ENCODE measurements at places on chromosomes 1 and 21. TPM values are rescaled to one million over a fixed set of nuclear protein-coding genes. Genes with fewer than 3 reads are reported as not detected.

Gene SNAPIN
- 53.0 TPM for total RNA-seq

Gene RGS7
- 0.13 TPM for total RNA-seq

Gene SELE
- total RNA-seq: 1.6 TPM

Gene RPTN
- total RNA-seq: not detected

Gene MR1
- 6.3 TPM for total RNA-seq

Gene KRTAP19-3
- not detected for total RNA-seq

DNA sequence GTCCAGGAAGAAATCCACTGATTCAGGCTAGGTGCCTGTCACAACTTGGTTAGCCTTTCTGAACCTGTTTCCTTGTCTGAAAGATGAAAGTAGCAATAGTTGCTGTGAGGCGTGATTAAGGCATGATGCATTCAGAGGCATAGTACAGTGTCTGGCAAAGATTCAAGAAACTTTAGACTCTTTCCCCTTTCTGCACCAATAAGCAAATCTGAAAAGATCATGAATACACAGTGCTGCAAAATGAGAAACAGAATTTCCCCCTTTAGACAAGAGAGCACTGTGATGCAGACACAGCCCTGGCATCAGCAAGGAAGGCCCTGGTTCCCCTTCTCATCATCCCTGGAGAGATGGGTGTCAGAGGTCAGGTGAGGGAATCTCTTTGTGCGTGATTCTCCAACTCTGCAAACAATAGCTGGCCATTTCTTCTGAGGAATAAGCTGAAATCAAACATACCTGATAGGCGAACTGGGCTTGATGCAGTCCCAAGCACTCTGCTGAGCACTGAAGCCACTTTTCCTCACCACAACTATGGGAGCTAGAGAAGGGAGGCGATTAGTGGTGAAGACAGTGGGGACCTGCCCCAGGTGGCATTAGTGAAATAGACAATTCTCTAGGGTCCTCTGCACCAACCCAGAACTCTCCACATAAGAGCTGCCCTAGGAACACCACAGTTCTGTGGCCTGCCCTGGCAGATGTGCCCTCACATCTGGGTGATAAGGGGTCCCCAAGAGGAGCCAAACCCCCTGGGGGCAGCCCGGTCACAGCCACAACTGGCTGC lies 41.7 kb downstream of the ITPKB start:
- H3K27me3 ChIP-seq: no peaks in the 10 kb centered on the region
- no peak overlapping the region for H3K4me3 ChIP-seq
- peak; percentile 88 for DNase-seq
- H3K27ac ChIP-seq: peak overlapping the region; percentile 37
- peaks cover 7% of the 10 kb centered on the region for H3K36me3 ChIP-seq

DNA sequence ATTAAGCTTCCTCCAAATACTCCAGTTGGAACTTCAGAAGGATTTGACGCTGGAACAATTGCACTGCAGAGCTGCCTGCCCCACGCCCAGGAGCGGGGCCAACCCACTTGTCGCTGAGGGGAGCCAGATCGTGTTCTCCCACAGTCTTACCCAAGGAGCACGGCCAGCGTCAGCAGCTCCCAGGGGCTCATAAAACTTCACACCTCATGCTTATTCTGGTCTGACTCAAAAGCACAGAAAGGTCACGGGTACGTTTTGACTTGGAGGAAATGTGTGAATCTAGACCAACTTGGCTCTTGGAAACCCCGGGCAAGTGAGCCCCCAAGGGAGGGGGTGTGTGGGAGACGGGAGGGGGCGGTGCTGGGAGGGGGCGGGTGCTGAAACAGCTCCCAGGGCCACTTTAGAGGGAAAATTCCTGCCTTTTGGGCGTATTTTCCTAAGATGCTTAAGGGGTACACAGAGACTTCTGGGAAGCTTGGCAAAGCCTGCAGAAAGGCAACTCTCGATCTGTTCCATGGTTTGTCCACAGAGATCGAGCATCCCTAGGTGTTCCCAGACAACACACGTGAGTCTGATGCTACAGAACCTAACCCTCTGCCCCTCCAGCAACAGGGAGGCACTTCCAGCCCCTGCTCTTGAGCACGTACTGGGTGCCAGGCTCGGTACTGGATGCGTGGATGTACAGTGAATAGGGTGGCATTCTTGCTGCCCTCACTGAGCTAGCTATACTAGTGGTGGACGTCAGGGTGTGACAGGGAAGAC lies 98.9 kb downstream of the DHRS3 start:
- no peaks in the 10 kb centered on the region for H3K27me3 ChIP-seq
- H3K36me3 ChIP-seq: no peaks in the 10 kb centered on the region
- peaks cover 15% of the 10 kb centered on the region for H3K4me1 ChIP-seq
- H3K4me3 ChIP-seq: no peak overlapping the region
- peak; percentile 71 for DNase-seq

DNA sequence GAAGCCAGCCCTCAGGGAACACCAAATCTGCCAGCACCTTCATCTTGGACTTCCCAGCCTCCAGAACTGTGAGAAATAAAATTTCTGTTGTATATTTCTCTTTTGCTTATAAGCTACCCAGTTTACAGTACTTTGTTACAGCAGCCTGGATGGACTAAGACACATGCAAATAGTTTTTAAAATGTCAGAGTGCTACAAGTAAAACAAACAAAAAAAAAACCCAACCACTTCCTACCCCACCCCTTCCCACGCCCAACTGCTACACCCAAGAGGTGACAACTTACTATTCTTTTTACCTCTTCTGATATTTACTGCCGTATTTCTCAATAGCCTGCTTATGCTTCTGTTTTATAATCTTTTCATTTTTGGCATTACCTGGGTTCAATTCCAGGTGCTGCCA lies 8.6 kb upstream of the SPSB1 start:
- peaks cover 11% of the 10 kb centered on the region for H3K27me3 ChIP-seq
- no peak overlapping the region for H3K27ac ChIP-seq
- H3K4me3 ChIP-seq: no peak overlapping the region

DNA sequence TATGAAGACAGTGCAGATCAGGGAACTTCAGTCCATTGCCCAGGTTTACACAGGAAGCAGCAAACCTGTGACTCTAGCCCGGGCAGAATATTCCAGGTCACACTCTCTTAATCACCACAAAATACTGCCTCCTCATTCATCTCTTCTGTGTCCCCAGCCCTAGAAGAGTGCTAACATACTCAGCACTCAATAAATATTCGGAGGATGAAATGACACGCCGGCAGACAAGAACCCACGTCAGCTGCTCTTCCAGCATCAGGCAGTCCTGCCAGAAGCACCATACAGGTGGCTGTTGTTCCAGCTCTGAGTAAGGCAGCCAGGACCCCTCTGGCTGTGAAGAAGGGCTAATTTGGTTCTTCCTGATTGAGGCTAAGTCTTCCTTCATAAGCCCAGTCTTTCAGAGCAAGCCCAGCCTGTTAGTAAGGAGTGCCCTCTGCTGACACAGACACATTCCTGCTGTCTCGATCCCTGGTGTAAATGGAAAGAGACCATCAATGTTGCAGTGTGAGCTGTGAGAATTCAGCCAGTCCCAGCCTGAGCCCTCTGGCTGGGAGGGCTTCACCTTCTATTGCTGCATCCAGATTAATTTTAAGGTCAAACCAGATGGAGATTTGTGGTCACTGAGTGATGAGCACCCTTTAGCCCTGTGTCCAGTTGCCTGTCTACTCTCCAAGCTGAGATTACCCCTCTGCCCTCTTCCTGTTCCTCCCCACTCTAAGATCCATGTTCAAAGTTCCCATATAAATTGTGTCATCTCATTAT lies 45.0 kb upstream of the KIRREL1 start:
- no peak overlapping the region for H3K27ac ChIP-seq
- H3K4me3 ChIP-seq: no peak overlapping the region
- H3K27me3 ChIP-seq: peaks cover 2% of the 10 kb centered on the region

DNA sequence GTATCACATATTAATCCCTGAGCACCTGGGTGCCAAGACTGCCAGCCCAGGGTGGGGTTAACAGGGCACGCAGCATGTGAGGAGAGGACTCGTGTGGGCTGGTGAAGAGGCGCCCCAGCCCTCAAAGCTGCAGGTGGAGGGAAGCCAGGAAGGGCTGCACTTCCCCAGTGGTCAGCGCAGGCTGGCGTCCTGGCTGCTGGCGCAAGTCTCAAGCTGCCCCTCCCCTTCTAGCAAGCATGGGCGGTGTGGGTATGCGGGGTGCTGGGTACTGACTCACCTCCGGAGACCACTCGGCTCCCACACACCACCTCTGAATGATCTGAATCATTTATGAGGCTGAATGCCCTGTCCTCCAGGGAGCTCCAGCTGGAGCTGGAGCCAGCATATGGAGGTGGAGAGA lies 44.0 kb downstream of the EIF2D start:
- DNase-seq: no peak
- no peaks in the 10 kb centered on the region for H3K36me3 ChIP-seq
- no peak overlapping the region for H3K27ac ChIP-seq
- H3K4me3 ChIP-seq: no peak overlapping the region

GRCh38 chr21:32966120-32966519 lies 59.6 kb upstream of the OLIG2 start:
- no peak overlapping the region for H3K4me3 ChIP-seq
- peaks cover 4% of the 10 kb centered on the region for H3K4me1 ChIP-seq
- H3K36me3 ChIP-seq: no peaks in the 10 kb centered on the region
- no peak for DNase-seq
- no peak overlapping the region for H3K27ac ChIP-seq
- H3K27me3 ChIP-seq: peaks cover 20% of the 10 kb centered on the region

DNA sequence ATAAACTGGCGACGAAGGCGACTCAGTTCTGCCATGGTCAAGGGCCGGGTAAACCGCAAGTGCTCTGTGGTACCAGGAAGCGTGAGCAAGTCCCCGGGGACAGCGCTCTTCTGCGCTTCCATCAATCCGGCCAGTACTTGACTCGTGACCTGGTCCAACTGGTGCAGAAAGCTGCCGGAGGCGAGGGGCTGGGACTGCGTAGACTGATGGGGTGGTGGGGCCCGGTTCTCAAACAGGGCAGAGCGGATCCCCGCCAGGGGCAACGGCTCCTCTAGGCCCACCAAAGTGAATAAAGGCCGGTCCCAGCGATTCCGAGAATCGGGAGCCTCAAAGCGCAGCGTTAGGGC lies 852 bp downstream of the KTI12 start:
- peak overlapping the region; percentile 89 for H3K27ac ChIP-seq
- H3K4me1 ChIP-seq: peaks cover 11% of the 10 kb centered on the region
- peak; percentile 51 for DNase-seq
- peaks cover 5% of the 10 kb centered on the region for H3K36me3 ChIP-seq
- H3K27me3 ChIP-seq: no peaks in the 10 kb centered on the region
